SK-N-SH (cell line): ENCODE measurements at places on chromosomes 7 and 10. TPM values are rescaled to one million over a fixed set of nuclear protein-coding genes. Genes with fewer than 3 reads are reported as not detected.

DNA sequence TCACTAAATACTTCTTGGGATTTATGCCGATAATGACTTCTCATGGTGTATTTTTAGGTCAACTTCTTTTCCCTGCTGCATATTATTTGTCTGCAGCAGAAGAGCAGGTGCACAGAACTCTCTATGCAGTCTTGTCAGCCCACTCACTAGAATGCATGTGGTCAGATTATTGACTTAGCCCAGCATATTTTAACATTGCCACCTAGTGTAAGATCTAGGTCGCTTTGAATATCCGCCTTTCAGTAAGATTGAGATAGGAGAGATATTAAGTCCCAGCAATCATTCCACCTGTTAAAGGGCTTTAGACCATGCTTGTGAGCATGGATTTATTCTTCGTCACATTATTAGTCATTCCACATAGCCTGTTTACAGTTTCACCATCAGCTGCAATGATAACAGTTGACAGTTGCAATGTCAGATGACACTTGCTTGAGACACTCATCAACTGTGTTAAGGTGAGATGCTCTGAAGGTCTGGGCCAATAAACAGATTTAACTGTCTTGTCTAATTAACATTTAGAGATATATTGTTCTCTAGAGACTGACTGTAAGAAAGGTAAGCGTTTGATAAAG lies 491.7 kb downstream of the ARL4A start:
- no peak overlapping the region for H3K4me3 ChIP-seq
- DNase-seq, result peak; percentile 4
- no peak overlapping the region for H3K27ac ChIP-seq
- H3K4me1 ChIP-seq, result no peaks in the 10 kb centered on the region
- no peaks in the 10 kb centered on the region for H3K36me3 ChIP-seq

Gene CALCR
- polyA plus RNA-seq, result 0.06 and 0.12 TPM in 2 replicates

DNA sequence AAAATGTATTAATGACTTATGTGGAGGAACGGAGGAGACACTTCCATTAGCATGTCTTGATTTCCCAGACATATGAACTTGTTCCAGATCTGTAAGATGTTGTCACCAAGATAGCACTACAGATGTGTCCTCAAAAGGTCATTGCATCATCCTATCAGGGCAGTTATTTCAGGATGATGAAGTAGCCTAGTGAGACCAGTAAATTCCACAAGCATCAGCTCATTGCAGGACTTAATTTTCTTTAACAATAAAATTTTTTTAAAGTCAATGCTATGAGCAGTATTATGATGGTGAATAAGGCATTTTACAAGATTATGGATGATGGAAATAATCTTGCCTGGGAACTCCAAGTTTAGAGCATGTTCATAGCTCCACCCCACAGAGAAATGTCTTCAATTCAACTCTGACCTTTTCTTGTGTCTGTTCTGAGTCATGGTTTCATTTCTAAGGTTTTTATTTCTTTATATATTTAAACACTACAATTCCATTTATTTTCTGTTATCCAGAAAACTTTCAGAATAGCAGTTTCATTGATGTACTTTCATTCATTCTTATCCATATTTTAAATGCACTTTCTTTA lies 1203.3 kb upstream of the CELF2 start:
- no peak overlapping the region for H3K27ac ChIP-seq
- DNase-seq, result no peak
- no peaks in the 10 kb centered on the region for H3K4me1 ChIP-seq
- H3K4me3 ChIP-seq, result no peak overlapping the region
- H3K27me3 ChIP-seq, result no peaks in the 10 kb centered on the region

Gene UBN2
- 2.0 and 2.9 TPM in 2 replicates for polyA plus RNA-seq

Gene DENND2A
- 2.1 and 3.5 TPM in 2 replicates for polyA plus RNA-seq

GRCh38 chr7:47882635-47883034 lies 65.6 kb downstream of the PKD1L1 start:
- H3K4me1 ChIP-seq, result no peaks in the 10 kb centered on the region
- H3K36me3 ChIP-seq, result no peaks in the 10 kb centered on the region
- no peak for DNase-seq
- H3K4me3 ChIP-seq, result no peak overlapping the region
- H3K27ac ChIP-seq, result no peak overlapping the region
- peaks cover 55% of the 10 kb centered on the region; the same call in 1 of the 2 replicates for H3K27me3 ChIP-seq

- no peak for DNase-seq
- no peak overlapping the region for H3K27ac ChIP-seq
- peaks cover 13% of the 10 kb centered on the region for H3K4me1 ChIP-seq
- H3K36me3 ChIP-seq, result peaks cover 40% of the 10 kb centered on the region; the same call in 1 of the 2 replicates
- H3K27me3 ChIP-seq, result no peaks in the 10 kb centered on the region
Observed at GRCh38 chr7:151051108-151051507, 2.8 kb downstream of the ASIC3 start.

Gene C10orf67
- polyA plus RNA-seq, result 0.97 and 1.1 TPM in 2 replicates
